ENCODE measurements at places on chromosomes 16 and 17.

DNA sequence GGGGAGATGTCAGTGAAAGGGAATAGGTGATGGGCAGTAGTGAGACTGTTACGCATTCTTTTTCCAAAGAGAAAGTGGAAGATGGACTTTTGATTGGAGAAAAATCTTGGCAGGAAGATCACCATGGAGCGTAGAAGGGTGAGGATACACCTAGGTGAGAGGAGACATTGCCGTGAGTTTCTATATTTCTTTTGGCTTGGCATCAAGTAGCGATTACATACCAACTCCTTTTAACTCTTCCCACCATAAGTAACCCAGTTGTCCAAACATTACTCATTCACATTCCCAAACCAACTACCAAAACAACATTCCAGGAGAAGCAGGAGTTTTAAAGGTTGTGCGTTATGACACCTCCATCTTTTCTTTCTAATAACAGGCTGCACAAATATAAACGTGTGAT lies 10.7 kb upstream of the KRT28 start:
- DNase-seq: peak; percentile 79

DNA sequence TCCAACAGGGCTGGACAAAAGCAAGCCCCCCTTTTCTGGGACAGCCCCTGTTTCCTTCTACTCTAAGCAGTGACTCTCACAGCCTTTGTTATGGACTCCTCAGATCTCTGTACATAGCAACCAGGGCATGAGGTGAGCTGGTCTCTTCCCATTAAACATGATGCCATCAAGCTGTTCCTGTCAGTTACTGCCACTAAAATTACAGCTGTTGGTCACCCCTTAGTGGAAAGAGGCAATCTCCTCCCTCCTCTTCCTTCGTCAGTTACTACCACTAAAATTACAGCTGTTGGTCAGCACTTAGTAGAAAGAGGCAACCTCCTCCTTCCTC lies 95.2 kb upstream of the SMIM36 start:
- no peak for DNase-seq

GRCh38 chr16:89437991-89438390 lies 52.4 kb downstream of the ANKRD11 start:
- no peak for DNase-seq

DNA sequence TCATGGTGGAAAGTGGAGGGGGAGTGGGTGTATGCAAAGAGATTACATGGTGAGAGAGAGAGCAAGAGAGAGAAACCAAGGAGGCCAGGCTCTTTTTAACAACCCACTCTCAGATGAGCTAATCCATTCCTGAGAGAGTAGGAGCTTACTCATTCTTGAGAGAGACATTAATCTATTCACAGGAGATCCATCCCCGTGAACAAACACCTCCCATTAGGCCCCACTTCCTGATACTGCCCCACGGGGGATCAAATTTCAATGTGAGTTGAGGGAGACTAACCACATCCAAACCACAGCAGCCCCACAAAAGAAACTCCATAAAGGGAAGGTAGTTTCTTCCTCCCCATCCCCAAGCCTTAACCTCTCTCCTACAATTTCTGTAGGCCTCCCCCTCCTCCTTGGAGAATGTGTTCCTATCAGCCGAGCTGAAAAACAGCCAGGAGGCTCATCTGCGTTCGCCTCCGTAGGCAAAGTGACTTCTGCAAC lies 450.0 kb downstream of the NPIPA7 start:
- no peak for DNase-seq

GRCh38 chr16:85354686-85355514 lies 242.6 kb upstream of the CIBAR2 start:
- peak; percentile 91 for DNase-seq

DNA sequence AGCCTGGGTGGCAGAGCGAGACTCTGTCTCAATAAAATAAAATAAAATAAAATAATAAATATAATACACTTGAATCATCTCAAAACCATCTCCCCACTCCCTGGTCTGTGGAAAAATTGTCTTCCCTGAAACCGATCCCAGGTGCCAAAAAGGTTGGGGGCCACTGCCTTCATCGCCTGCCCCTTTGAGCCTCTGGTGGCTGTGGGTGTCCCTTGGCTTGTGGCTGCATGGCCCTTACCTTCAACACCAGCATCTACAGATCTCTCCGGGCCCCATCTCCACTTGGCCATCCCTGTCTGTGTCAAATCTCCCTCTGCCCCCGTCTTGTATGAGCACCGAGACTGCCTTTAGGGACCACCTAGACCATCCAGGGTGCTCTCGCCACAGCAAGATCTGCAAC lies 177.3 kb downstream of the SEC14L1 start:
- no peak for DNase-seq

DNA sequence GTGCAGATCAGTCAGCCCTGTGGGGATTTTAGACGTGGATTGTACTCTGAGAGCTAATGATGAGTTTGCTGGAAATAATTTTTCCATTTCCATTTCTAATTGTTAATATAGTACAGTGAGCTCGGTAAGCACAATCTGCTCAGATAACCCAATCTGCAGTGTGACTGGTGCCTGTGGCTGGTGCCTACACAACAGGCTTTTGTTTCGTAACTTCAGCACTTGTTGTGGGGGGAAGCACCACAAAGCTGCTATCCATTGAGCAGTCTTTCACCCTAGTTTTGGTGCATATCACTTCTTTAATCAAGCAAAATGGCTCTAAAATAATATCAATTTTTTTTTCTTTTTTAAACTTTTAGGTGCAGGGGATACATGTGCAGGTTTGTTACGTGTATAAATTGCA lies 534.9 kb upstream of the HSBP1 start:
- DNase-seq: no peak

GRCh38 chr16:9003763-9004162 lies 40.1 kb upstream of the USP7 start:
- DNase-seq: no peak

DNA sequence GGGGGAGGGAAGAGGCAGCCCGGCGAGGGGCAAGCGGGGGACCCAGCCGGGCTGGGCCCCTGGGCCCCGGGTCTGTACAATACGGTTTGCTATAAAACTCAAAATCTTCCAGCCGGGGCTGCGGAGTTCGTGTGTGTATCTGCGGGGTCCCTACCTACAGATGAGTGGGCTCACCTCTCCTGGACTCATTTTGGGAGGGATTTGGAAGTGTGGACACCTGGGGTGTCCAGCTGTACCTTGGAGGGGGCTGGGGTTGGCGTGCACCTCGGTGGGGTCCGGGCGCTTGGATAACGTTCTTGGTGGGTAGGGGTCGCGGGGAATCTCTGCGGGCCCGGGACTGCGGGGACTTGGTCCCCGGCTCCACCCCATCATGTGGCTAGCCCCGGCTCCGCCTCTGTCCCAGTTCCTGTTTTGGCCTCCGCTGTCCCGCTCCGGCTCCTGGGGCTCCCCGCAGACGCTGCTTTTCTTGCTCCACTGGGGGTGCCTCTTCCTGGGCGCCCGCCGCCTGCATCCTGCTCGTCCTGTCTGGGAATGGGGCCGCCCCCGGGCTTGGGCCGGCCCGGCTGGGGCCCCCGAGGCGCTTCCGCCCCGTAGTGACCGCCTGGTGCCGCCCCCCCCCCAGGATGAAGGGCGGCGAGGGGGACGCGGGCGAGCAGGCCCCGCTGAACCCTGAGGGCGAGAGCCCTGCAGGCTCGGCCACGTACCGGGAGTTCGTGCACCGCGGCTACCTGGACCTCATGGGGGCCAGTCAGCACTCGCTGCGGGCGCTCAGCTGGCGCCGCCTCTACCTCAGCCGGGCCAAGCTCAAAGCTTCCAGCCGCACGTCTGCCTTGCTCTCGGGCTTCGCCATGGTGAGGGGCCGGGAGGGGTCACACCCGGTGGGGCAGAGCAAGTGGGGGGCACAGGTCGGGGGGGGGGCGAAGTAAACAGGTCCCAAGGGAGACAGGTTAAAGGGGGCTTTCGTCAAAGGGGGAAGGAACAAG lies at the start of gene ORAI3:
ORAI3 (plus strand) TSS at position 402 of the 983 bp plus-strand sequence; CDS start at position 624, 222 bp downstream.
- peak; percentile 47 for DNase-seq

- no peak for DNase-seq
These were observed 207.0 kb downstream of the FTO start for GRCh38 chr16:53910990-53911389.

GRCh38 chr16:67942510-67943255 lies 1.2 kb downstream of the LCAT start:
- no peak for DNase-seq

- DNase-seq: no peak
These were observed 103.0 kb upstream of the SHISA6 start for GRCh38 chr17:11138023-11138422.

DNA sequence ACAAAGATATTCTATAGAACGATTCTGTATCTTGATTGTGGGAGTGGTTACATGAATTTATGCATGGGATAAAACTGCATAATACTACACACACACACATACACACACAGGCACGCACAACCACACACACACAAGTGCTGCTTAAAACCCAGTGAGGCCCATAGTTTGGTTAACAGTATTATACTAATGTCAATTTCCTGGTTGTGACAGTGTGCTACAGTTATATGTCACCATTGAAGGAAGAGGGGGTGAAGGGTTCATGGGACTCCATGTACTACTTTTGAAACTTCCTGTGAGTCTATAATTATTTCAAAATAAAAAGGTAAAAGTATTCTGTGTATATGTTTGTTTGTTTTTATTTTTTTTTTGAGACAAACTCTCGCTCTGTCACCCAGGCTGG lies 8.1 kb downstream of the ZC3H7A start:
- no peak for DNase-seq

DNA sequence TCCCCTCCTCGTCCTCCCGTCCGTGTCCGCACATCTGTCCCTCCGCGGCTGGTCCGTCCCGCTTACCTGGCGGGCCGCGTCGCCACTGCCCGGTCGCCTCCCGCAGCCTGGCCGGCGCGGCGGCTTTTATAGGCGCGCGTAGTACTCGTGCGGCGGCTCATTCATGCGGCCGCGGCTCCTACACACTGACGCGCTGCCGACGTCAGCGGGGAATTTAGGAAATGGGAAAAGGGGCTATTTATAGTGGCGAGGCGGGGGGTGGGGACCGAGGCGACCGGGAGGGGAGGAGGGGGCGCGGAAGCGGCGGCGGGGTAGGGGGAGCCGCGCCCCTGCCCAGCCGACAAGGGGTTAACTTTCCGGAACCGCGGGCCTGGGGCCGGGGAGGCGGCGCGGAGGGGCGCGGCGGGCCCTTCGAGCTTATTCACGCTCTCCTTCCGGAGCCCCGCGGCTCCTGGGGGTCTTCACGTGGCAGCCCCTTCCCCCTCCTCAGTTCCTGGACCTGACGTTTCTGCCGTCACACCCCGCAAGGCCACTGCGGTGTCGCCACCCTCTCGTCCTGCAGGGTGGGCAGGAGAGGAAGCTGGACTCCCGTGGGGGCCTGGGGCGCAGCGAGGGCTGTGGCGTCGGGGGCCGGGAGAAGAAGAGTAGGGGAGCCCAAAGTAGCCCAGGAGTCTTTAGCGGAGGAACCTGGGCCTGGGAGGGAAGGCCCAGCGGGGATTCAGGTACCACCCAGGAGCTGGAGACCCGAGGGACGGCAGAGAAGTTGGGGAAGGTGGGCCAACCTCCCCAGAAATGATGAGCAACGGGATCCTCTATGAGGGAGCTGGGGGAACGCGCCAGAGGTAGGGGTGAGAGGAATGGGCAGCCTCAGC lies 3.6 kb upstream of the HIC1 start:
- DNase-seq: peak; percentile 54

DNA sequence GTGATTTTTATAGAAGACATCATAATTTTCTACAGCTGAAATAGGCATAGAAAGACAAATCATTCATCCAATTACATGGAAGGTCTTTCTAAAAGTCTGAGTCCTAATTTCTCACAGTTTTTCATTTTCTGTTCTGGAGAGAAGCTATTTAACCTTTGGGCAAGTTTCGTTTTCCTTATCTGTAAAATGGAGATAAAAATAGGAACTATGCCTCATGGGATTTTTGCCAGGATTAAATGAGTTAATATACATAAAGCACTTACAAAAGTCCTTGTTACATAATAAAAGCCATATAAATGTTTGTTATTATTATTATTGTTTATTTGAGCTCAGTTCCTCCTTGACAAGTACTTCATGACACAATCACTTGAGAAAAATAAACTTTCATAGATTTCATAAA lies 121.4 kb downstream of the SKAP1 start:
- DNase-seq: no peak

DNA sequence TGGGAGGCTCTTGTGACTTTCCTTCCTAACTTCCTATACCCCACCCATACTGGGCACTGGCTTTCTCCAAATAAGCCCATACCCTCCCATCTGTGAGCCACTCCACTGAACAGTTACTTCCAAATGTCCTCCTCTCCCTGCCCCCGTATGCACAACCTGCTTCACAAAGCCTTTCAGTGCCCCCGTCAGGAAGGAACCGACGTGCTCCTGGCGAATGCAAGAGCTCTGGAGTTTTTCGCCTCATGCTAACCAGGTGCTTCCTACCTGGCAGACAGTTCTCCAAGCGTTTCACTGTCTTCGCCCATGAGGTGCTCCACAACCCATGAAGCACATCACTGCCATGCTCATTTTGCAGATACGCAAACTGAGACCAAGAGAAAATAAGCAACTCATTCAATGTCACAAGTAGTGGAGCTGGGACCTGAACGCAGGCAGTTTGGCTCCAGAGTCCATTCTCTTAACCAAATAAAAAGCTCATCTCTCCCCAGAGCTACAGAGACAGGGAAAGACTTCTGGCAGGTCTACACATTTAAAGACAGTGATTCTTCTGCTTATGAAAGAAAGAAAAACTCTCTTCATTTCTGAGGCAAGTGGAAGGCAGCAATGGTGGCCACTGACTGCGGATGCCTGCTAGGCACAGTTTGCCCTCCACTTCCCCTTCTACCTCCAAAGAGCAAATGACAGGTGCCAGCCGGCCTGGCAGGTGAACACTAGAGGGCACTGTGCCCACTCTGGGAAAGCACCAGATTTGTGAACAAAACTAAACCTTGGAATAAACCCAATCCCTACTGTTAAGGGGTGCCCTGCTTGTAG lies 23.8 kb downstream of the SPHK1 start:
- peak; percentile 41 for DNase-seq

GRCh38 chr17:47210779-47211178 lies 1.6 kb downstream of the MYL4 start:
- no peak for DNase-seq

GRCh38 chr16:48271728-48272127 lies 24.4 kb upstream of the ABCC11 start:
- DNase-seq: peak; percentile 40

- DNase-seq: no peak
These were observed 31.9 kb upstream of the ACSF3 start for GRCh38 chr16:89061590-89062380.

GRCh38 chr16:66161942-66162341 lies 204.5 kb upstream of the CDH5 start:
- DNase-seq: no peak

DNA sequence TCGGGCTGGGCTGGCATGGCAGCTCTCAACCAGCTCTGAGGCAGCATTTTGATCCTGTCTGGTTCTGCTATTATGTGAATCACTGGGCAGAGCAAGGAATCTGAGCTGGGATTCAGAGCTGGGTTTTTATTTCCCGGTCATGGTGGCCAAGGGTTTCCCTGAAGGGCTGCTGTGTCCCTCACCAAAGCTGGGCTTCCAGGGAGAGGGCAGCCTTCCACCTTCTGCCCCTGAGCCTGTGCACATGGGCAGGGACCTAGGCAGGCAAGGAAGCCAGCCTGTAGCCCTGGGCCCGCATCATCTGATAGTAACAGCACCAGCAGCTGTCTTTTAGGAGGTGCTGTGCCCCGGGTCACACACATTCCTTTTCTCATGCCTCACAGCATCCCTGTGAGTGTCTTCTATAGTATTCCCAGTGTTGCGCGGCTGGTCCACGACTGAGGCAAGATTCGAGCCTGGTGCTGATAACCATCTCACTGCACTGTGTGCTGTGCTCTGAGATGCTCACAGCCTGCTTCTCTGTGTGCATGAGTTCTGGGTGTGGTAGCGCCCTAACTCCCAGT lies 85.3 kb upstream of the PLCG2 start:
- DNase-seq: peak; percentile 50

Measured in fibroblast of skin of back (primary cell).